ENCODE measurements at places on chromosomes 2 and 18.

DNA sequence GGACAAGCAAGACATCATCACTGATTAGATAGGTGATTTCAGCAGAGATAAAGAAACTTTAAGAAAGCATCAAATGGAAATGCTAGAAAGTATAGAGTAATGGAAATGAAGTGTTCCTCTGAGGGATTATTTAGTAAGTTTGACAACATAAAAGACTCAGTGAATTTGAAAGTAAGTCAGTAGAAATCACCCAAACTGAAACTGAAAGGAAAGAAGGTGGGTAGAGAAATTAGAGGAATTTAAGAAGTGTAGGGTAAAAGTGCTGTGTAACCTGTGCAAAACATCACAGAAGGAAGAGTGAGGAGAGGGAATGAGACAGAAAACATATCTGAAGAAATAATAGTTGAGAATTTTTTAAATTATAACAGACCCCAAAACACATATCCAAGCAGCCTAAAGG lies 343.1 kb downstream of the CBLN2 start:
- no peak for DNase-seq

DNA sequence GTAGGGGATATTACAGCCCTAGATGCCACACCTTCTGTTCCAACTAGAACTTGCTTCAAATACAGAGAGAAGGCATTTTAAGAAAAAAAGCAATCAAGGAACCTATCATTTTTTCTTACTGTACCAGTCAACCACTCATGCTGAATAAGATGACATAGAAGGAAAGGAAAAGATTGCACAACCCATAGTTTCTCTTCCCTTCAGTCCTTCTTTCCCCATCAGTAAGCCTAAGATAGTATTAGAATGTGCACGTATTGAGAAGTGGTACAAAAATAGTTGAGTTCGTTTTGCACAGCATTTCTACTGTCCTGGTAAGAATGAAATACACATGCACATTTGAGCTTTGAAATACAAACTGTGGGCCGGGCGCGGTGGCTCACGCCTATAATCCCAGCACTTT lies 27.0 kb upstream of the HK2 start:
- no peak for DNase-seq

DNA sequence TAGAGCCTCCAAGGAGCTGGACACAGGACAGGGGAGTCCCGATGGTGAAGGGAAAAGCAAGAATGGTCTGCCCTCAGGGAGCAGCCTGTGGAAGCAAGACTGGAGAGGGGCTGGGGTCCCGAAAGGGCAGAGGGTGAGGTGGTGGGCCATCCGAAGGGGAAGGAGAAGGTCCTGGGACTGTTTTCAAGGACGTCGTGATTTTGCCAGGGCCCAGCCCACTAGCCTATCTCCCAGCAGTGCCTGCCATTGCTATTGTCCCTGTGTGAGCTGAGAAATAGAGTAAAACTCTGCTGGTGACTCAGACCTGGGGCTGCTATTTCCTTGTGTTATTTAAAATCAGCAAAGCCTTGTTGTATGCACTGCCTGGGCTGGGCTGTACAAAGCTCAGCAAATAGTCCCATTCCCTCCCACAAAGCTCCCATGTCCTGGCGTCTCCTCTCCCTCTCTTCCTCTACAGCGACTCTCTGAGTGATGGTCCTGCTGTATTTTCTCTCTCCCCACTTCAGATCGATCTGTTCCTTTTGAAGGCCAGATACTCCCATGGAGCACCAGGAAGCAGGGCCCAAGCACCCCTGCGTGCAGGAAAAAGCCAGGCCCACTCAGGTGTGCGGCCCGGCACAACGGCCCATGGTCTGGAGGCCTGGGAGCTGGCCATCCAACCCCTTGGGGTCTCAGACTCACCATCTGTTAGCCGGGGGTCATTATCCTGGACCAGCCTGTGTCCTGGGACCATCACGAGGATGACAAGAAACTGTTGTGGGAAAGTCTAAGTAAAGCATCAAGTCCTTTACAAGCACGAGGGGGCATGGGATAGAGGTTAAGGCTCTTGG lies 65.0 kb upstream of the OTOF start:
- DNase-seq = no peak

DNA sequence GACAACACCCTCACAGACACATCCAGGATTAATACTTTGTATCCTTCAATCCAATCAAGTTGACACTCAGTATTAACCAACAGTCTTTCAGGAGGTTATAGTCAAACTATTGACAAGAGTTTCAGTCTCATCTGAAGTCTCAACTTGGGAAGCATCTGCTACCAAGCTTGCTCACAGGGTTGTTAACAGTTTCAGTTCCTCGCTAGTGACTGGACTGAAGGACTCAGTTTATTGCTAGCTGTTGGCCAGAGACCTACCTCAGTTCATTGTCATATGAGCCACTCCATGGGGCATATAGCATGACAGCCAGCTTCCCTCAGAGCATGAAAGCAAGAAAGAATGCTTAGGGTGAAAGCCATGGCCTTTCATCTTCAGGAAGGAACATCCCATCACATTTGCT lies 228.6 kb downstream of the EPHA4 start:
- DNase-seq = no peak

DNA sequence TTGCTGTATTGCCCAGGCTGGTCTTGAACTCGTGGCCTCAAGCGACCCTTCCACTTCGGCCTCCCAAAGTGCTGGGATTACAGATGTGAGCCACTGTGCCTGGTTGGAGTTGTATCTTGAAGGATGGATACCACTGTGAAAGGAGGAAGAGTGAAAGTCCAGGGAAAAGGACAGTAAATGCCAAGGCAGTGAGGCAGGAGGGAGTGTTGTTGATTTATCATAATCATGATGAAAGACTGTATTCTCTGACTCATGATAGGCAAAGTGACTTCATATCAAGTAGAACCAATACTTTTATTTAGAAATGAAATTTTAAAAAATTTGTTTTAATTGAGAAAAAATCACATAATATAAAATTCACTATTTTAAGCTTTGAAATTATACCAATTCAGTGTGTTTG lies 162.3 kb downstream of the ARHGAP28 start:
- no peak for DNase-seq

DNA sequence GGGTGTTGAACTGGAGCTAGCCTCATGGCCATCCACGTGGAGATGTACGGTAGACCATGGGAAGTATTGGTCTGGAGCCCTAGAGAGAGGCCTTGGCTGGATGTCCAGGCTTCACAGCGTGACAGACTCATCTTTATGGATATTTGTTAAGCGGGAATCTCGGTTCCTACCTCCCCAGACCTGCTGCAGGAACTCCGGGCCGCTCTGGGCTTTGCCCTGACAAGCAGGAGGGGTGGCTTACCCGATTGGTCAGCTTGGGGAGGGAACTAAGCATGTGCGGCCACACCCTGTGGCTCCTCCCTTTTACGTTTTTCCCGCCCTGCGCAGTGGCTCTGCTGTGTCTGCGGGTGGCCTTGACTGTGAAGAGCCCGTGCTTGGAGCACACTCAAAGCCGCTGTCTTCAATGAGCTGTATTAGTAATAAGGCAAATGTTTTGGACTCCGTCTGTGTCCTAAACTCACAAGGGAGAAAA lies 52.3 kb downstream of the PAPOLG start:
- DNase-seq = peak; percentile 39

DNA sequence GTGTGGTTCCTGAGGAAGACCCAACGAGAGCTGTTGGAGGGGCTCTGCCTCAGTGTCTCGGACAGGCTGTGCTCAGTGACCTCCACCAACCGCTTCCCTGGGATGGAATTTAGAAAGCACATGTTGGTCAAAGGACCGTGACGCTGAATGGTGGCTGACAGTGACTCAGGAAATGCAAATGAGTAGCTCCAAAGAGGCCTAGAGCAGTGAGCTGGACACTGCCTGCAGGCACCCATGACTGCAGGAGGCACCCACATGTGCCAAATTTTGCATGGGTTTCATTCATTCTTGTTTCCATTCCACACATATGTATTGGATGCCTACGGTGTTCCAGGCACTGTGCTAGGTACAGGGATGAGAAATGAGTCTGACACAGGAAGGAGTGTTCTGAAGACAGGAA lies 46.4 kb downstream of the ACKR3 start:
- DNase-seq = no peak

DNA sequence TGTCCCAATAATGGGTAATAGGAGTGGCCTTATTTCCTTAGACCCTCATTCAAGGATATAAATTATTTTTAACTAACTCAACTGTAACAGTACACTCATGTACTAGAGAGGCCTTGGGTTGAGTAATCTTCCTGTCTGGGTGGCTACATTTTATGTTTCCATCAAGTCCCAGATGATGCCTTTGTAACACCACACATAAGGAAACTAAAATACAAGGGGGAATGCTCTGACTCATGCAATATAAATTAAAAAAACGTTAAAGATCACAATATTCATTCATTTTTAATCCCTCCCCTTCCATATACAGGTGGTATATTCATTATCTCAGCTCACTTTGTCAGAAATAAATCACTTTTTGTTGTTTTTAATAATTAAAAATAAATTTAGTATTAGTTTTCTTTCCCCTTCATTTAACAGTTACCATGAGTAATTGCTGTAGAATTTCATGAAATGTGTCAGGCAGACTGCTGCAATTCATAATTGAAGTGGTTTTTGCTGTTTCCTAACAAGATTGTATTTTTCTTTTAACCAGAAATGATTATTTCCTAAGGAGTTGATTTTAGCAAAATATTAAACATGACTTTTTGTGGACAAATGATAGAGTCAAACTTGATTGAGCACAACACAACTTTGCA lies 1403.6 kb downstream of the SUCLG1 start:
- no peak for DNase-seq

GRCh38 chr18:59861963-59862819 lies 37.6 kb upstream of the PMAIP1 start:
- no peak for DNase-seq

Measured in WTC11 (cell line).